H9 (cell line): ENCODE measurements at places on chromosomes 4 and X.

DNA sequence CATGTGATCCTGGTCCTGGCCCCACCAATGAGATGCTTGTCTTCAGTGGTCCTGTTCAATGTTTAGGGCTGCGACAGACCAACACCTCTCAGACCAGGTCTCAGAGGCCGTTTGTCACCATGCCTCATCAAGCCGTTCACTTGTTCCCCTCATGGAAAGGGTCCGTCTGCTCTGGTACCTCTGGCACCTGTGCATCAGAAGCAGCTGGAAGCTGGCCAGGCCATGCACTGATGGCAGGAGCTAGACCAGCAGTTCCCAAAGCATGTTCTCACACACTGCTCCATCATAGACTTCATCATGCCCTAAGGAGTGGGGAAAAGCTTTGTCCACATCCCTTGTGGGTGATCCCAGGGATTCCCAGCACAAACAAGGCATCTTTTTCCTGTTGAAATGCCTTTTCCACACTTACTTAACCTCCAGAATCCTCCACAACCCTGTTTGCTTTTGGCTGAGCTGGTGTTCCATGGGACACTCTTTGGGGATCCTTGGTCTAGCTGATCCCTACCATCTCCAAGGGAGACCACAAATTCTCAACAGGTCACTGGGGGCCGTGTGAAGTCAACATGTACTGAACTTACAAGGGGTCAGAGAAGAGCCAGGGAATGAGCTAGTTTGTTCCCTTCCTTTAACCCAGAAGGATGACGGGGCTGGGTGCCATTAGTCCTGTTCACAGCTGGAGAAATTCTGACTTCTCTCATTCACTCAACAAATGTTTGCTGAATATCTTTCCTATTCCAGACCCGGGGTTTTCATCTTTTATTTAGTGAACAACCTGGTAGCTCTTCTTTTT, 21.8 kb downstream of the SH3TC1 start:
- H3K36me3 ChIP-seq: no peaks in the 10 kb centered on the region
- no peak overlapping the region for H3K27ac ChIP-seq
- DNase-seq: no peak
- H3K4me3 ChIP-seq: no peak overlapping the region

DNA sequence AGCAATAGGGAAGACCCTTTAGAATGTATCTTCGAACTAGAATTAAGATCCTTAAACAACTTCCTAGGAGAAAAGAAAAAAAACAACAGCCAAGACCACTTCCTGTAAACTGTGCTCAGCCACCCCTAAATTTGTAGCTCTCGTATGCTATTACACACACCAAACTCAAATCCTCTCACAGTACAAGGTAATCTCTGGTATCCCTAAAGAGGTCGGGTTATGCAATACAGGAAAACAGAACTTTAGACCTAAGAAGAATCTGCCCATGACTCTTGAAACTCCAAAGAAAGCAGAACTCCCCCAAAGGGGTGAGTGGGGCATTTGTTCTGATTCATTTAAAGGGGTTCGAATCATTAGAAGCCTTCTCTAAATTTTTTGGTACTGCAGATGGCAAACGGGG, 170.9 kb upstream of the CASK start:
- H3K4me1 ChIP-seq: peaks cover 9% of the 10 kb centered on the region; the same call in 1 of the 2 replicates
- no peak overlapping the region for H3K4me3 ChIP-seq
- no peaks in the 10 kb centered on the region for H3K27me3 ChIP-seq

DNA sequence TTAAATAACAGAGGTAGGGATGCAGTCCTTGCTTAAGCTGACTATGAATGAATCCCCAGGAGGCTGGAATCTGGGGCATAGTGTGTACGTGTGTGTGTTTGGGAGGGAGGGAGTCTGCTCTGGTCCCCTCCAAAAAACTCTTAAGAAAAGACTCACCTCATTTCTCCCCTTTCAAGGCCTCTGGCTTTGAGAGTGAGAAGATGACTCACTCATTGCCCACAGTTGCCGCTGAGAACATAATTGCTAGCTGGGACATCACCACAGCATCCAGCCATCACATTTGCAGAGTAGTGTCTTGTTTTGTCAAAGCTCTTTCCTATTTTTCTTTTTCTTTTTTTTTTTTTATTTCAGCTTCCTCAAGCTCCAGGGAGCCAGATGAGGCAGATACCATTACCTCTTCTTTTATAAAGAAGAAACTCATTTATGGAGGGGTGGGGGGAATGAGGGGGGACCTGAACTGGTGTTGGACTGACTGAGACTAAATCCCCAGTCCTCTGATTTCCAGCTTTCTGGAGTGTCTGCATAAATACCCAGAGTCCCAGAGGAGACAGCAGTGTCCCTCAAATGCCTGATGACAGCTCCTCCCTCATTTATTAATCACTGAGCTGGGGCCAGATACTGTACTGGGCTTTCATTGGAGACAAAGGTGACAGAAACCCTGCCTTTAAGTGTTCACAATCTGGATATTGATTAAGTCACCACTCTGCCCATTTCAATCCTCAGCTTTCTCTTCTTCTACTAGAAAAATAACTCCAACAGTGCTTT, 61.9 kb upstream of the LAS1L start:
- no peaks in the 10 kb centered on the region; the same call in 2 of the 3 replicates for H3K36me3 ChIP-seq
- no peak overlapping the region for H3K27ac ChIP-seq
- no peaks in the 10 kb centered on the region for H3K27me3 ChIP-seq
- H3K4me3 ChIP-seq: no peak overlapping the region
- no peaks in the 10 kb centered on the region for H3K4me1 ChIP-seq

DNA sequence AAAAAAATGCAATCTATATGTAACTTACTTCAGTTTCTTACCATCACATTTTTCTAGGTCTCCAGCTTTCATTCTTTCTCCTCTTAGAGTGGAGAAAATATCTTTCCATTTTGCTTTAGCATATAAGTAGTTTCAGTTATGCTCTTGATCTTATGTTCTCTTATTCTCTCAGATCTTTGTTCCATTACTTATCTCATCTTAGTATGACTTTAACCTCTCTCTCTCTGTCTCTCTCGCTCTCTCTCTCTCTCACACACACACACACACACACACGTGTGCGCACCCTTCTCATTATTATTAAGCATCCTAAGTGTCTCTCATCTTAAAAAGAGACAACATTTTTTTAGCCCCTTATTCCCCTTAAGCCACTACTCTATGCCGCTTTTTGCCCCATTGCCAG, 92.8 kb downstream of the FAAH2 start:
- no peaks in the 10 kb centered on the region for H3K27me3 ChIP-seq
- H3K36me3 ChIP-seq: no peaks in the 10 kb centered on the region
- no peak overlapping the region for H3K4me3 ChIP-seq
- no peak for DNase-seq
- no peaks in the 10 kb centered on the region for H3K4me1 ChIP-seq

- H3K36me3 ChIP-seq: no peaks in the 10 kb centered on the region
- H3K4me1 ChIP-seq: no peaks in the 10 kb centered on the region
- H3K27ac ChIP-seq: no peak overlapping the region
- no peaks in the 10 kb centered on the region for H3K27me3 ChIP-seq
These were observed 42.3 kb downstream of the FBXO8 start for GRCh38 chr4:174241162-174241561.

- H3K27ac ChIP-seq: no peak overlapping the region
- no peak overlapping the region for H3K4me3 ChIP-seq
- no peak for DNase-seq
- peaks cover 12% of the 10 kb centered on the region for H3K36me3 ChIP-seq
- no peaks in the 10 kb centered on the region for H3K4me1 ChIP-seq
These were observed 36.4 kb downstream of the CCDC149 start for GRCh38 chr4:24876431-24876830.
